Fibroblast of skin of back (primary cell): ENCODE measurements at places on chromosomes 7 and 10.

DNA sequence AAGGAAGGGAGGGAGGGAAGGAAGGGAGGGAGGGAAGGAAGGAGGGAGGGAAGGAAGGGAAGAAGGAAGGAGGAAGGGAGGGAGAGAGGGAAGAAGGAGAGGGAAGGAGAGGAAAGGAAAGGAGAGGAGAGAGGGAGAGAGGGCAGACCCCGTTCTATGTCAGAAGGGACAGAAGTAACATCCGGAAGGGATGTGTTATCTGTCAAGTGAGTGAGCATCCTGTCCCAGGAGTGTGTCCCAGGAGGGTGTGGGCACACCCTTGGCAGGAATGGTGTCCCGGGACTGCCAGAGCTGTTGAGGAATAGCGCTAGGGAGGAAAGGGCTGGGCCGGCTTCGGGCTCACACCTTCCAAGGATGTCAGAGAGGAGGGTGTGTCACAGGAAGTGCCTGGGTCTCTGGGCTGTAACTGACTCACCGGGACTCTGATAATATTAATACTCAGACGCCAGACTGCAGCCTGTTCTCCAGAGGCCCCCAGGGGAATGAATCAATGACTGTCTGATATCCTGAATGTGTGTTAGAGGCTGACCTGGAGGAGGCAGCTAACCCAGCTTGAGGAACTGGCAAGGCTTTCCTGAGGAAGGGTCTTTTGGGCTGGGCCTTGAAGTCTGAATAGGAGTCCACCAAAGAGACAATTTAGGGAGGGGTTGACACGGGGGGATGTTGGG is 125.6 kb upstream of the TNRC18 start:
- peak; percentile 92 for DNase-seq

DNA sequence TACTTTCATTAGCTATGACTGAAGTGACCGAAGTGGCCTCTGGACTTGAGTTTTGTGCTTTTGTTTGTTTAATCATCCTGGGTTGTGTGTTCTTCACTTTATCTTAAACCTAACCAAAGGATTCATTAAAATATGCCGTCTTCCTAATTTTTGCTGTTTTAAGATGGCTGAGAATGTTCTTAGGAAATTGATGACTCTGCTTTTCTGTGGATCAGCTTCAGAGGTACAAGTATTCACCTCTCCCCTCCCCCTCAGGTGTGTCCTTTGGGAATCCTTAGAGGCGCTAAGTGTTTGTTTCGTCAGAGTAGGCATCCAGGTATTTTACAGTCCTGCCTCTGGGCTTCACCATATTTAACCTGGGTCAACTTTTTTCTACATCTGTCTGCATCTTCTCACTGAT is 1.1 kb downstream of the CCDC126 start:
- no peak for DNase-seq

DNA sequence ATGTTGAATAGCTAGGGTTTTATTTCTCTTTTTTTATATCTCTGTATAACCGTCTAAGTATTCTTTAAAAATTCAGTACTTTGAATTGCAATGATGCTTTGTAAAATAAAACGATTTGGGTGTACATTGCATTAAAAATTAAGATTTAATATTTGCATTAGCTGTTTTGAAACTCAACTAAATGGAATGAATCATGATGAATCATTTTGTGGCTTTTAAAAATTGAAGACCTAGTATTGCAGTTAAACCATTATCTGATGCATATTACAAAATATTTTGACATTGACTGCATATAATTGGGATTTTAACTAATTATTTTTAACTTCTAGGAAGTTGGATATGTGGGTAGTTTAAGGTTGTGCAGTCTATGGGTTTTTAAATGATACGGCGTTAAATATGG is 314.0 kb downstream of the CDK14 start:
- DNase-seq, result peak; percentile 32

- DNase-seq, result no peak
Measured at GRCh38 chr7:84714765-84715164, 472.1 kb downstream of the SEMA3D start.

DNA sequence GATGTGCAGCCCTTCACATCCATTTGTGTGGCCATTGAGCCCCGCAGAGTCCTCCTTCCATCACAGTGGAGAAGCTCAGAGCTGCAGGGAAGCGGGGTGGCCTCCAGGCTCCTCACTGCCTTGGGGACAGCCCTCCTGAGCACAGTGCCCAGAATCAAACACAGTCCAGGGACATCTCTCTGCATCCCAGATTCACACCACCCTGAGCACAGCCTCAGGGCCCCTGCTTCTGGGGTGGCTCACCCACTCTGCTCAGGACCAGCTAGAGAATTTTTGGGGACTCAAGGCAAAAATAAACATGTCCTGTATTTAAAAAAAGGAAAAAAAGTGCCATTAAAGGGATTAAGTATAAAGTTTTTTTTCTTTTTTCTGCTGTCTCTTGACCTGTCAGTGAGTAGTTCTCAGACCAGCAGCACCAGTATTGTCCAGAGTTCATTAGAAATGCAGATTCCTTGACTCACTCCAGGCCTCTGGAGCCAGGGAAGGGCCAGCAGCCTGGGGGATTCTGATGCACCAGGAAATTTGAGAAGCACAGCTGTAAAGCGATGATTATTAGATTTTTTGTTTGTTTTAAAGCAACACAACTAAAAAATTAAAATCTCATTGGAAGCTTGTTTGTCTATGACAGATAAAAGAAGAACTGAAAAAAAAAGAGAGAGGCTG is 61.6 kb downstream of the ARHGAP22 start:
- no peak for DNase-seq

DNA sequence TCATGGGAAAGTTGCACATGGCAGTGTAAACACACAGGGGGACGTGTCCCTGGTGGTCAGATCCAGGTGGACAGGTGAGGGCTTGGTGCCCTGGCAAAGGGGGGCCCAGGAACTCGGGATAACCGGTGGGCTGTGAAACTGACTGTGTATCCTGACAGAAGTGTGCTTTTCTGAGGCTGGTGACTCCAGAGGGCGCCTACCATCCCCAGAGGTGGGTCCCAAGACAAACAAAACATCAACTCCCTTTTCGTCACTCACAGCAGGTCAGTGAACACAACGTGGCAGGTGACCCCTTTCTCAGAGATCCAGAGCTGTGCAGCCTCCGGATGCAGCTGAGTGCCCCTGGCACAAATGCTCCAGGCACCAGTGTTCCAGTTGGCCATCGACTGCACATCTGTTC is 56.0 kb upstream of the DDC start:
- no peak for DNase-seq

DNA sequence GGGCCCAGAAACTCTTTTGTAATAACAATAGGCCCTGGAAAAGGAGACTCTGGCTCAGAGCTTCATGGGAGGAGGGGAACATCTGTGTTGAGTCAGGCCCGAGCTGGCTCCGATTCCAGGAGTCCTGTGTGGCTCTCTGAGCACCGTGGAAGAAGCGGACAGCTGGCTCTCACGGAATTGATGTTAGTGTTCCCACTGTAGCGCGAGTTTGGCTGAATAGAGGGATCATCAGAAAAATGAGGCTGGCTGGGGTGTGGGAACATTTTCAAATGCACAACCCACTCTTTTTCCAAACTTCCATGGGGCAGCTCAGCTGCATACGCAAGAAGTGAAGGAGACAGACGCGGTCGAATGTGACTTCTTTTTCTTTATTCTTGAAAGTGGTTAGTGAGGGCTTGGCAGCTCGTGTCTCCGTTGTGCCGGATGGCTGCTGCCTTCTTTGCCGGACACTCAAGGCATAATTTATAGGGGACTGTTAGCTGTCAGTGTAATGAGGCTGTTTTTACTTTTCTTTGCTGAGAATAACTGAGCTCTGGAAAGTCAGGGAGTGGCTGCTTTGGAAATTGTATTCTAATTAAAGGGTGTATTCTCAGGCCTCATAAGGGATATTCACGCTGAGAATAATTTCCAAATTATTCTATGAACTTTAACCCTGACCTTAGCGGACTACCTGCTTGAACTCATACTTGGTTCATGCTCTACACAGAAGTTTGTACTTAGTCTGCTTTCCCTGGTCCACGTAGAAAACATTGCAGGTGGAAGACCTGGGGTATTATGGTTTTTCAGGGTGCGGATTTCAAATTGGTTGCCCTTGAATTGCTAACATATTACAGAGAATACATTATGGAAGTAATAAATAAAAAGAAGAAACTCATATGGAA is 23.1 kb downstream of the MDFIC start:
- peak; percentile 85 for DNase-seq

DNA sequence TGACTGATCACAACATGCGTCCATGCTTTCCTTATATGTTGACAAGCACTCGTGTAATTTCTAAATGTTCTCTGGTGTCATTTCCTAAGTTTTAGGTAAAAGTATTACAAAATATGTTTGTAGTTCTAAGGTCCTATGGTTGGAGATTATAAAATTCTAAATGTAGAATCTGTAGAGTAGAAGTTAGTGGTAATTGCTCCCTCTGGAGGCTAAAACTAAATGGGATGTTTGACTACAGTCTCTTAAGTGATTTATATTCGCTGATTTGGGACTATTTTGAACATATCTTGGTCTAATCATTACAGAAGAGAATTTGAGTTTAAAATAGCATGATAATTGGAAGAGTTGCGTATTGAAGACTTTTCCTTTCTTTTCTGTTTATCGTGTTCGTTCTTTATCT is 74.1 kb downstream of the ZMYND11 start:
- DNase-seq, result peak; percentile 20

DNA sequence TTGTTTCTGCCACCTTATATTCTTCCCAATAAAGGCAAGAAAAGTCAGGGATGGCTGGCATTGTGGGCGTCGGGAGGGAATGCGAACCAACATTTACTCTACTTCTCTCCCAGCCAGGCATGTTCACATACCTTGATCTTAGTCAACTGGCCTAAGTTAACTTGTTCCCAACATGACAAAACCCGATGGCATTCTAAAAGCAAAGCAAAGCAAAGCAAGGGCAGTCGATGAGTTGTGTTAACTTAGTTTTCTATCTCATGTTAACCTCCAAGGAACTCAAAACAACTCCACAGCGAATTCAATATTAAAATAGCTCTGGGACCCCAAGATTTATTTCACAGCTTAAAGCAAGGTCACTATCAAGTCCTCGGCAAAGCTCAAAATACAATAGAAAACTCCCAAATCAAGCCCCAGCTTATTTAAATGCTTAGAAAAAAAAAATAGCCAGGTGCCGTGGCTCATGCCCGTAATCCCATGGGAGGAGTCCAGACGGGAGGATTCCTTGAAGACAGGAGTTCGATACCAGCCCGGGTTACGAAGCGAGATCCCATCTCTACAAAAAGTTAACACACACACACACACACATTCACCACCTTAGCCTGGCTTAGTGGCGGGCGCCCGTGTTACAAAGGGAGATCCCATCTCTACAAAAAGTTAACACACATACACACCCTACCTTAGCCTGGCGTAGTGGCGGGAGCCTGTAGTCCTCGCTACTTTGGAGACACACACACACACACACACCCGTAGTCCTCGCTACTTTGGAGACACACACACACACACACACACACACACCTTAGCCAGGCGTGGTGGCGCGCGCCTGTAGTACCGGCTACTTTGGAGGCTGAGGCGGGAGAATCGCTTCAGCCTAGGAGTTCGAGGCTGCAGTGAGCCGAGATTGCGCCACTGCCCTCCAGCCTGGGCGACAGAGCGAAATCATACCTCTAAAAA is 901 bp upstream of the CCNY start:
- no peak for DNase-seq

DNA sequence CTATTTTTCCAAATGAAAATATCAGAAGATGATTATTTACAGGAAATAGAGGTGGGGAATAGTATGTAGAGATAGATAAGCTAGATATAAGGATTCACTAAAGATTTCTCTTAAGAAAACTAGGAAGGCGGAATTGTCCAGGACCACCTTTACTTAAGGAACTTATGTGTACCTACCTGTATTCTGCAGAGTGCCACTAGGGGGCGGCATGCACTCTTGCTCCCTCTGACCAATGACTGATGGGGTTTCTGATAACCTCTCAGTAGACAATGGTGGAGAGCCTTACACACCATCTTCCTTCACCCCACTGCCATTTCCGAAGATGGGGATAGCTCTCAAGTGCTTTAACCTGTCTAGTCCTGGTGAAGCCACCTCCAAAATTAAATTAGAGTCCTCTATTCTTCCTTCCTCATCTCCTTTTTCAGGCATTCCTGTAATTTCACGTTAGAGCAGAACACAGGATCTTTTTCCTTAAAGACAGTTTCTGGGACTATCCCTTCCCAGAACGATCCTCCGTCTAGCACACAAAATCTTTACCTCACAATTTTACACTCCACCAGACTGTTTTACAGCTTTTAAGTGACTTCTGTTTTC is 453.1 kb downstream of the SORCS1 start:
- DNase-seq, result peak; percentile 8

- no peak for DNase-seq
Measured at GRCh38 chr7:131476740-131477139, 79.7 kb downstream of the PODXL start.

- no peak for DNase-seq
Measured at GRCh38 chr10:56836659-56837058, 475.6 kb upstream of the ZWINT start.

DNA sequence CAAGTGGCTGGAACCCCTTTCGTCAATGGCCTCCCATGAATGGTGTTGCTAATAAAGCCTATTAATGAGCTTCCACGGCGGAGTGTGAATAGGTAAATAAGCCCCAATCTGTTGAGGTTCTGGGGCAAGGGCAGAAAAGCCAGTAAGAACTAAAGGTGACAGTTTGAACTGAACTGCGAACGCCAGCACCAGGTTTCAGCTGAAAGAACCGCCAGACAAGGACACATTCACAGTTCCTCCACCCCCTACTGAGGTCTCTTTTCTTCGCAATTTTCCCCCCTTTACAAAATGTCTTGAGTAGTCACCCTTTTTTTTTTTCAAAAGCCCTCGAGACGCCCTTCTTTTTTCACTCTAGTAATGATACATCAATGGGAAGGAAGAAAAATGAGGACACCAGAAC is 2.4 kb upstream of the FGFR2 start:
- no peak for DNase-seq

- no peak for DNase-seq
Measured at GRCh38 chr10:102435529-102436233, 3.3 kb upstream of the CUEDC2 start.

- no peak for DNase-seq
Measured at GRCh38 chr10:114743521-114744231, 77.9 kb upstream of the FHIP2A start.

GRCh38 chr10:37992083-37992482 is 15.6 kb upstream of the ZNF25 start:
- DNase-seq, result no peak

DNA sequence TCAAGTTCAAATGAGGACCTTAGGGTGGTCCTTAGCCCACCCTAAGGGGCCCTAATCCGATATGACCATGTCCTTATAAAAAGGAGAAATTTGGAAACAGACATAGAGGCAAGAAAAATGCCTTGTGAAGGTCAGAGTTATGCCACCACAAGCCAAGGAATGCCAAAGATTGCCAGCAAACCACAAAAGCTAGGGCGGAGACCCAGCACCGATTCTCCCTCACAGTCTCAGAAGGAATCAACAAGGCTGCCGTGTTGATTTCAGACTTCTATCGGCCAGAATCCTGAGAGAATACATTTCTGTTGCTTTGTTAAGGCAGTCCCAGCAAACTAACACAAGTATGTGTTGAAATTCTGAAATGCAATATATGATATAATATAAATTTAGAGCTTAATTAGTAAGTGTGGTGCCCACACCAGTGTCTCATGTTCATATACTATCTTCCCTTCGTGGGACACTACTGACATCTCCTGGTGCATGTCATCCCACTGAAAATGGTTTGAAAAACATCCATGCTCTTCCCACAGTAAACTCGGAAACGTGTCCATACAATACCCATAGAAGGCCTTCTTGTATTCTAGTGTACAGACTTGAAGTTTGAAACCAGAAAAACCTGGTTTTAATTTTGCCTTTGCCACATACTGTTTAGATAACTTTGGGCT is 349.0 kb downstream of the TNS3 start:
- DNase-seq, result peak; percentile 56
